ENCODE measurements at places on chromosomes 12 and 14.

GRCh38 chr12:52523824-52524223 is 3.6 kb upstream of the KRT5 start:
- no peak for DNase-seq

DNA sequence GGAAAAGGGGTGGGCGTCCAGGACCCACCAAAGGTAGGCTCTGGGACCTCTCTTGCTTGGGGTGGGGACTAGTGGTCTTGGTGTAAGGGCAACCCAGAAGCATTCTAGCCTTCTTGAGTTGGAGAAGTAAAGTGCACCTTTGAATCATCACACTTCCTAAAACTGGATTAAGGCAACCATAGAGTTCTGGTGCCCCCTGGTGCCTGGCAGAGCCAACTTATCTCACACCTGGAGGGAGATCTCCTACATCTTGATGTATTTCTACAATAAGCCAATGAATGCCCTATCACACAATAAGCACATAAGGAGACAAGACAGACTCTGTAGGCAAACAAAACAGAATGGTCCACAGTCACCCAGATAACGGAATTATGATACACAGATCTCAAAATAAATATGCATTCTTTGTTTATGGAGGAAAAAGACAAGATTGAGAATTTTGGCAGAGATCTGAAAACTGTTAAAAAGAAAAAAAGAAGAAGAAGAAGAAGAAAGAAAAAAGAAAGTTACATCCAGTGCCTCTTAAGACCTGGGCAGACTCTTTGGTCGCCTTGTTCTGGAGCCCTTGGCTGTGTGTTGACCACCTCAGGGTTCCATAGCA is 95.9 kb upstream of the PPP2R5C start:
- peak; percentile 25 for DNase-seq

- no peak for DNase-seq
Observed at GRCh38 chr14:92482621-92483319, 30.8 kb upstream of the RIN3 start.

GRCh38 chr12:54024581-54025305 is 3.5 kb upstream of the HOXC6 start:
- no peak for DNase-seq

DNA sequence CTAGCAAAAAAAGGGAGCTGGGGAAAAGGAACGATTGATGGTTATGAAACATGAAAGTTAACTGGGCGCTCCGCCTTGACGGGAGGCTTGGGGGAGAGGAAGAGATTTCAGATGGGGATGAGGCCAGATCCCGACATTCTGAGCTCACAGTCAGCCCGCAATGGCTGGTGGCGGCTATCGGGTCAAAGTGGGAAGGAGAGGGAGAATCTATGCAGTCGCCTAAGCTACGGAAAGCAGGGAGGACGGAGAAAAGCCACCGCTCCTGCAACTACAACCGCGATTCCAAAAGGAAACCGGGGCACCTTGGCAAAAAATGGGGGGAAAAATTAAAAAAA is 502 bp downstream of the MPHOSPH9 start:
- DNase-seq, result no peak

DNA sequence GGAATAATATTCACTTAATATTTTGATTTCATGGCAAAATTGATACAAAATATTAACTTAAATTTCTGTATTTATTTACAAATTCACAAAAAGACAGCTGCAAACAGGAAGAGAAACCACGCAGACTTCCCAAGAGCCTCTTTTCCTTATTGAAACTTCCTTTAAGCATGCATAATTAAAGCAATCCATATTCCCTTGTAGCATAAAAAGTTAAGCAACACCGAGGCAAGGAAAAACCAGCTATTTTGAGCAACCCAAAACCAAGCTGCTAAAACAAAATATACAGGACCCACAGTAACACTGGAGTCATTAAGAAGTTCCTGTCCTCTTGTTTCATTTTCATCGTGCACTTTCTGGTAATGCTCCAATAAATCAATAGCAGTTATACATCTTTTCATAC is 58.0 kb downstream of the EEA1 start:
- no peak for DNase-seq

DNA sequence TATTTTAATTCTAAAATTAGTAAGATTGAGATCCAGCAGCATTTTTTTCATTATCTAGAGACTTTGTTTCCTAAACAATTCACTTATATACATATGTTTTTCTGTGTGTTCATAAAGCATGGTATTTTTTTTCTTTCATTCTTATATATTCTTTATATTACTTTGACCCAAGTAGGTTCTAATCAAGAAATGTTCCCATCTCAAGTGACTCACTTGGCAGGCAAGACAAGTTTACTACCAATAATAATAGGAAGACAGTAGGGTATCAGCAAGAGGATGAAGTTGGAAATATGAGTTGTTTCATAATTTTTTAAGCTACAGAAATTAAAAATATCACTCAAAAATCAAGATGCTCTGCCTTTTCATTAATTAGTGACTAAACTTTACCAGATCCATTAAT is 613.4 kb upstream of the ATP2B1 start:
- DNase-seq, result no peak

DNA sequence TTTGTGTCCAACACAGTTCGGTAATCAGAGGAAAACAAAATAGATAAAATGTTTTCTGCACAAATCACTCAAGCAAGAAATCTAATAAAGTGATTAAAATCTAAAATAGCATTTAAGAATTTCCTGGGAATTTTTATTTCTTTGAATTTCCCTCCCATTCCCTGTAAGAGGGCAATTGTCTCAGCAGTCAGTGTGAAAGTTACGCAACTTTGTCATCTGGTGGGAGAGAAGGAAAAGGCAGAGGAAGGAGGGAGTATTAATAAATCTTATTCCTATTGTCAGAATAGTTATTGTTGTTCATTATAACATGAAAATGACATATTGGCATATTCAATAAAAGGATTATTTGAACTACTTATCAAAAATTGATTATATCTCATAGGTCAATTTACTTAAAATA is 464.9 kb downstream of the PRKD1 start:
- no peak for DNase-seq

Measured in muscle of back (tissue), 13 donors.